Stimulated activated CD4-positive, alpha-beta T cell treated with anti-CD3 and anti-CD28 coated beads, Interleukin-4, amount 100 ng/mL, for 1 hour (primary cell): ENCODE measurements at places on chromosomes 12 and 14.
A peak's percentile ranks its signal among the peaks of the same experiment; 100 is the strongest.

DNA sequence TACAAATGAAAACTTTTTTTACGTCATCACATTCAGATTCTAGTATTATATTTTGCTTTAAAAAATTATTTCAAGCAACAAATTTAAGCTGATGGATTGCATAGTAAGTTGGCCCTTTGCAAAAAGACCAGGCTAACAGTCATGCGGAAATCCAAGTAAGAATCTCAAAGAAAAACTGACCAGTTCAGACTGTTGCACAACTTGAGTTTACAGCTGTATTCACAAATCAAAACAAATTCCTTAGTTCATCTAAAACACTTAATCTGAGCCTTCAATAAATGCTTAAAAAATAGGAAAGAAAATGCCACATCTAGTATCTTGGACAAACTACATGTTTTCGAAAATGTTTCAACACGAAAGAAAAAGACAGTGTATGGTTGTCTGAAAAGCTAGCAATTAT, 847 bp downstream of the CCDC59 start:
- no peak for DNase-seq

DNA sequence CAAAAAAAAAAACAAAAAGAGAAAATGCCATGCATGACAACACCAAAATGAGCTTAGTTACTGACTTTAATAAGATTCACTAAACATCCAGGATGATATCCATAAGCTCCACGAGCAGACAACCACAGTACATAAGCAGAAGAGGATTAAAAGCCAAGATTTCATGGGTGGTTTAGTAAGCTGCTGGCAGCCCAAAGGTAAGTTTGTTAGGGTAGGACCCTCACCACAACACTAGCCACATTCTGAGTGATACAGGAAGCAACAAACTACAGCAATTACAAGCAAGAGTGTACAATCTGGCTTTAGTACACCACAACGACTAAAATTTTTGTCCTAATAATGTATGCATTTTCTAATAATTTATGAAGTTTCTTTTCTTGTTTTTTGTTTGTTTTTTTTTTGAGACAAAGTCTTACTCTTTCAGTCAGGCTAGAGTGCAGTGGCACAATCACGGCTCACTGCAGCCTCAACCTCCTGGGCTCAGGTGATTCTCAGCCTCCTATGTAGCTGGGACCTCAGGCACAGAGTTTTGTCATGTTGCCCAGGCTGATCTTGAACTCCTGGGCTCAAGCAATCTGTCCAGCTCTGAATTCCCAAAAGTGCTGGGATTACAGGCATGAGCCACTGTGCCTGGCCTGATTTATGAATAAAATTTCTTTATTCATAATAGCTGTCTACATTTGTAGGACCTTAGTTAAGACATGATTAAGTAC, 221.4 kb downstream of the MED13L start:
- DNase-seq: no peak

DNA sequence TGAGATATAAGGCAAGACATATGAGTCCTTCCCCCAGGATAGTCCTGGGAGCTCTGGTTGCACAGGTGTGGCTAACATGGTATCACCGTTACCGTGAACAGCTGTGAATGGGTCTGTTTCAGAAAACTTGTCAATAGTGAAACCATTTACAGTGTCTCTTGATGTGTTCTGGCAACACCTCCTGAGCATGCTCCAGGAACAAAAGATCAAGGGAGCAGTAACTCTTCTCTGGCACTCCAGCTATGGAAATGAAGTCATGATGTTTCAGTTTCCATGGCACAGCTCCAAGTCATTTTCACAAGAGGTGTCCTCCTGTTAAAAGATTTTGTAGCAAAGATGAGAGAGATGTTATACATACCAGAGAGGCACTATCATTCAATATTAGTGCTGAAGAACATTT, 253.7 kb downstream of the SNAPC1 start:
- DNase-seq: no peak

DNA sequence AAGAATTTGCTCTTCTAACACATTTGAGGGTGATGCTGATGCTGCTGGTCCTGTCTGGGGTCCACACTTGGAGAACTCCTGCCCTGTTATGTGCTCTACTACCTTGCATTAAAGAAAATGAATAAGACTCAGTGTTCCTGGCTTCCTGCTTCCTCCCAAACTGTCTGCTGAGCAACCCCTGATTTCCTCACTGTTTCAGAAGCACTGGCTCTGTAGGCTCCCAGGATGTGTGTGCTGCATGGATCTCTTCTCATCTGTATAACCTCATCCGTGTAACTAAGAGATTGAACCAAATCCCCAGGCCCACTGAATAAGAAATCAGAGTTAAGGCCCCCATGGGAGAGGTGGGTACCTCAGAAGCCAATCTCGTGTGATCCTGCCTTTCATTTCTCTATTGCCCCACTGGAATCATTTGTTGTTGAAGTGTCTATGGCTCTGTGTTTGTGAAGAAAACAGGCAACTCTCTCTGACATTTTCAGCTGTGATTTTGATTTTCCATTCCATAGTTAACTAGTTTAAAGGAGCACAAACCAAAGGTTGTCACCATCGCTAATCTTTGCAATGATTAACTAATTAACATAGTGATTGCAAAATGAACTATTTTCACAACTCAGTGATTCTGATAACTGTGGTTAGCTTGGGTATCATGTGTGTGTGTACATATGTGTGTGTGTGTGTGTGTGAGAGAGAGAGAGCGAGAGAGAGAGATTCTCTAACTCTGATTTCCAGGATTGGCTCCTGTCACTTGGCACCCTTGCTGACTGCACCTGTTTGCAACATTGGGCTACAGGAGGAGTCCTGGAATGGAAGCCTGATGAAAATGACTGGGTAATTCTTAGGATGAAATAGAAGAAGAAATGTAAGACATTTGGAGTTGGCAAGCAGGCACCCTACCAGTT, 196.2 kb downstream of the SLC38A4 start:
- no peak for DNase-seq

- DNase-seq: peak; percentile 50
Observed at GRCh38 chr12:47216150-47216677, 136.5 kb upstream of the AMIGO2 start.
